ENCODE measurements at places on chromosomes 2 and 18. TPM values are rescaled to one million over a fixed set of nuclear protein-coding genes. Genes with fewer than 3 reads are reported as not detected.

Gene ABCG5
- total RNA-seq, result not detected

Gene OSR1
- total RNA-seq, result 114 TPM

Gene MAL
- total RNA-seq, result 0.76 TPM

Gene LRATD1
- total RNA-seq, result 6.5 TPM

Gene MAP3K19
- not detected for total RNA-seq

Gene GLI2
- total RNA-seq, result 0.39 TPM

Gene DOK6
- total RNA-seq, result not detected

Measured in placental epithelial cell (primary cell).